ENCODE measurements at places on chromosomes 3 and 15.

DNA sequence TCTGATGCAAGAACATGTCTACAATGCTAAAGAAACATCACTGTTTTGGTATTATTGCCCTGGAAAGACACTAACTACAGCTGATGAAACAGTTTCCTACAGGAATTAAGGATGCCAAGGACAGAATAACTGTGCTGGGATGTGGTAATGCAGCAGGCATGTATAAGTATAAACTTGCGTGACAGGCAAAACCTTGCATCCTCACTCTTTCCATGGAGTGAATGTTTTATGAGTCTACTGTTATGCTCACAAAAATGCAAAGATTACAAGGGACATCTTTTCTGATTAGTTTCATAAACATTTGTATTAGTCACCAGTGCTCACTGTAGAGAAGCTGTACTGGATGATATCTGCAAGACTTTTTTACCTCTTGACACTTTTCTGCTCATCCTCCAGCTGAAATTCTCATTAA, 143.6 kb downstream of the NAALADL2 start:
- no peak for DNase-seq

GRCh38 chr3:189655617-189656016, 24.4 kb downstream of the TP63 start:
- DNase-seq, result no peak

- DNase-seq, result no peak
Observed at GRCh38 chr3:128808672-128809071, 70.7 kb upstream of the ACAD9 start.

DNA sequence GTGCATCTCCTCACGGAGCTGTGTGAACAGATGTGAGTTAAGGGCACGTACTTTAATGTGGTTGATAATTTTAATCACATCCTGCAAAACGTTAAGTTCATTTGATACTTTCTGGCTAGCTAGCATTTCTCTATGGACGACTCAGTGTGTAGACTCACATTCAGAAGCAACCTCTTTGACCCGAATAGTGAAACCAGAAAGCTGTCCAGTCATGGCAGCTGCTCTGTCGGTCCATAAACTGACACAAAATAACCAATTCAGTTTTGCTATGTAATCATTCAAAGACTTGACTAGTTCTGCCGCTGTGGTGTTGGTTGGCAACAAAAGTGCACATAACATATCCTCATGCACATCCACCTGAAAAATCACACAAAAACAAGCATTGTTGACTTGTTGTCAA, 3.7 kb upstream of the GFM1 start:
- no peak for DNase-seq

- DNase-seq, result no peak
Observed at GRCh38 chr3:64575211-64575844, 112.5 kb downstream of the ADAMTS9 start.

GRCh38 chr3:4799266-4800256, 179.7 kb upstream of the BHLHE40 start:
- no peak for DNase-seq

DNA sequence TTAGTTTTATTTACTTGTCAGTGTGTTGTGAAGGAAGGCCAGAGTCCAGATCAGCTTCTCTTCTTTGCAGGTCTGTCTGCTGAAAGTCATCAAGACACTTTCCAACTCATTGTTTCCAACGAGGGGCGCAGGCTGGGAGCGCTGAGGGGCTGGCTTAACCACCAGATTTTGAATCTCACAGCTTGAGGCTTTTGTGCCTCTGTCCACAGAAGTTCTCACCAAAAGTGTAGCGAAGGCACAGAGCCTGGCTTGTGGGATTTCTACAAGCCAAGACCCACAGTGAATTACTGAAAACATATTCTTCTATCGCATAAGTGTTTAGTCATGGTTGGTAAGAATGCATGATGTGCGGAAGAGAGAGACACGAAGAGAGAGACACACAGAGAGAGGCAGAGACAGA, 35.2 kb downstream of the BHLHE40 start:
- no peak for DNase-seq

DNA sequence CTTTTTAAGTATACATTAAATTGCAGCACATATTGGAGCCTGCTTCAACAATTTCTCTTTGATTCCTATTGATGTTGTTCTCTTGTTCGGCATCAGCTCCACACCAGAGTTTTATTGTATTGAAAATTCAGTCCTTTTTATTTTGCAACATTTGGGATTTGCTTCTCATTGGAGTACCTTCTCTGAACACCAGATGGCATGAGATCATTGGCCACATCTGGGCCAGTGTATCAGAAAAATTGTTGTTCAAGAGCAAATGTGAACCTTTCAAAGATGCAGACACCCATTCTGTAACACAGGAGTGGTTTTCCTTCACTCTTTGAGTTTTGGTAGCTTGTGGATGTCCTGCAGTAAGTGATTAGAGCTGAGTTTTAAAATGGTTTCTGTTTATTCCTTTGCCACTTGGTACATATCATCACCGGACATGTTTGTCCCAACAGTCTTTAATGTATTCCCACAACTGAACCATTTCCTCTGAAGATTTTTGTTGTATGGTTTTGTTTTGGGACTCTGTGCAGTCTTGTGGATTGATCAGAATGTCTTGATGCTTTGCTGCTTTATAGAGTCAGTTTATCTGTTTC, 96.1 kb downstream of the MCTP2 start:
- DNase-seq, result no peak

DNA sequence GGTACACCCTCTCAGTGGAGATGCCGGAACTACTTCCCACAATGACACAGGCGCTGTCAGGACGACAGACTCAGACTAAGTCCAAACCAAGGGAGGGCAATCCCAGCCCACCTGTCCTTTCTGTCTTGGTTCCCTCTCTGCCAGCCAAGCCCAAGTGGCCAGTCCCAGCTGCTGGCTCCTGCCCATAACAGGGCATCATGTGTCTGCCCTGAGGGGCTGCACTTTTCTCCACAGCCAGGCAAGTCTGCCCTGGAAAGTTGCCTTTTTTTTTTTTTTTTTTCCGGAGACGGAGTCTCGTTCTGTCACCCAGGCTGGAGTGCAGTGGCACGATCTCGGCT, 20.0 kb upstream of the BCL2A1 start:
- DNase-seq, result no peak

- DNase-seq, result peak; percentile 26
Observed at GRCh38 chr15:68553994-68554720, 24.6 kb upstream of the CORO2B start.

DNA sequence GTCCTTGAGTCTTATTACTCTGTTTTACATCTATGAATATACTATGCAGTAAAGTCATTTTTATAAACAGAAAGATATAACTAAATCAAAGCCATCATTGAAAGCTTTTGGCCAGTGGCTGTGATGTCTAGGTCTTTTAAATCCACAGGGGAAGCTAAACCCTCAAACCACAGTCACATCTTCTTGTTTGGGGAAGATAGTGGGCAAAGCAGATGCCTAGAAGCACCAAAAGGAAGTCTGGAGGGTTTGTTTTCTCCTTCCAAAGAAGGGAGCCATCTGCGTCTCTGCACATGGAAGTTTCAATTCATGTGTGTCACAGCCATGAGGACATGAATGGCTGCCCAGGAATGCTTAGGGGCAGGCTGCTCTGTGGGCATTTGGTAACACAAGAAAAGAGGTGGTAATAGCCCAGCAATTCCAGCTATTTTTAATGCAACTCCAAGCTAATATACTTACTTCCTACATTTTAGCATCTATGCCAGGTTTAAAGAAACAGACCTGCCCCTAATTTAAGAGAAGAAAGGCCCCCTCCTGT, 322.2 kb downstream of the SLC9A9 start:
- no peak for DNase-seq

DNA sequence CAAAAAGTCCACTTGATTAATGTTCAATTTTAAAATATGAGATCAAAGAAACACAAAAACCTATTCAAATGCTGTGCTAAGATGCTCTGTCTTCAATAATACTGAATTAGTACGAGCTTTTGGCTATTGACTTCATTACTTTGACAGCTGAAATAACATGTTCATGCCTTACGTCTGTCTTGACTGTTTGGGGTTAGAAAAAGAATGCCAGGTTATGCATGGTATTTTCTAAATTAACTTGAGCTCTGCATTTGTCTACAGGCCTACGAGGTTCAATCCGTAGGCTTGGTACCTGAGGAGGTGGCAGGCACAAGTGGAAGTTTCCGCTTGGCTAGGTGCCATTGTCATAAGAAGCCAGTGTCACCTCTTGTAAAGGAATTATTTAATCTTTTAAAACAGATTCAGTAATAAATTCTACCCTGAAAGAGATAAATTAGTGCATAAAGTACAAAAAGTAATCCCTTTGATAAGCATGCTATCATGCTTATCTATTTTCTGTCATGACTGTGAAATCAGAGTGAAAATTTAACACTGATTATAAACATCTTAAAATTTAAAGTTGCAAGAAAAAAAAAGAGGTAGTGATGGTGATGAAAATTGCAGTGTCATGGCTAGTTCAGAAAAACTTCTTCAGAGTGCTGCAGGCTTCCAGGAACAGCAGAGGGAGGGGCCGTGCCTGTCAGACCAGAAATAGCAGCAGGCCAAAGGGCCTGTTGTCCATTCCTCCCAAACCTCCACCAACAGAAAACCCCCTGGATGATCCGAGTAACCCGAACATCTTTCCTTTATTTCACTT, 115.7 kb downstream of the ARRDC4 start:
- no peak for DNase-seq

- DNase-seq, result no peak
Observed at GRCh38 chr3:40605960-40606359, 81.2 kb downstream of the ZNF621 start.

- no peak for DNase-seq
Observed at GRCh38 chr3:172905451-172905850, 154.9 kb downstream of the ECT2 start.

DNA sequence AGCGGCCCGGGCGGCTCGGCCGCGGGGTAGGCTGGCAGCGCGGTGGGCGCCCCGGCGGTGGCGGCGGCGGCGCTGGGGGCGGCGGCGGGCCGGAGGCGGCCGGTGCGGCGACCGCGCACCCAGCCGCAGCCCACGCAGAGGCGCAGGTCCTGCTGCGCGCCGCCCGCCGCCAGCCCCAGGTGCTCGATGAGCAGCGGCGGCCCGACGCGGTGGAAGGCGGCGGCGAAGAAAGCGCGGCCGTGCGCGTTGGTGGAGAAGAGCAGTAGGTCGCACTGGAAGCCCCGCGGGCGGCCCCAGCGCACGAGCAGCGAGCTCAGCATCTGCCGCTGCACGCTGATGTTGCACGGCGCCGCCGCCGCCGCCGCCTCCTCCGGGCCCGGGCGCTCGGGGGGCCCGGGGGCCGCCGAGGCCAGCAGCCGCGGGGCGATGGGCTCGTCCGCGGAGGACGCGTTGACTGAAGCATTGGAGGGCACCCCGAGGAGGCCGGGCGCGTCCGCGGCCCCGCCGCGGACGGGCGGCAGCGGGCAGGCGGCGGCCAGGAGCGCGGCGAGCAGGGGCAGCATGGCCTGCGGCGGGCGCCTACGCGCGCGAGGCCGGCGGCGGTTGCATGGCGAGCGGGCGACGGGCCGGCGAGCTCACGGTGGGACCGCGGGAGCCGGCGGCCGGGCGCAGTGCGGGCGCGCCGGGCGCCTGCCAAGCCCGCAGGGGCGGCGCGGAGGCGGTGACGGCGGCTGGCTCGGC, 452 bp downstream of the TMEM158 start:
- peak; percentile 16 for DNase-seq

- no peak for DNase-seq
Observed at GRCh38 chr3:10374311-10374710, 53.4 kb upstream of the SEC13 start.

- DNase-seq, result no peak
Observed at GRCh38 chr3:41705893-41706292, 256.0 kb downstream of the ULK4 start.

- no peak for DNase-seq
Observed at GRCh38 chr15:46408312-46408711, 773.5 kb downstream of the SQOR start.

- no peak for DNase-seq
Observed at GRCh38 chr15:97947465-97948260, 12.8 kb upstream of the ARRDC4 start.

DNA sequence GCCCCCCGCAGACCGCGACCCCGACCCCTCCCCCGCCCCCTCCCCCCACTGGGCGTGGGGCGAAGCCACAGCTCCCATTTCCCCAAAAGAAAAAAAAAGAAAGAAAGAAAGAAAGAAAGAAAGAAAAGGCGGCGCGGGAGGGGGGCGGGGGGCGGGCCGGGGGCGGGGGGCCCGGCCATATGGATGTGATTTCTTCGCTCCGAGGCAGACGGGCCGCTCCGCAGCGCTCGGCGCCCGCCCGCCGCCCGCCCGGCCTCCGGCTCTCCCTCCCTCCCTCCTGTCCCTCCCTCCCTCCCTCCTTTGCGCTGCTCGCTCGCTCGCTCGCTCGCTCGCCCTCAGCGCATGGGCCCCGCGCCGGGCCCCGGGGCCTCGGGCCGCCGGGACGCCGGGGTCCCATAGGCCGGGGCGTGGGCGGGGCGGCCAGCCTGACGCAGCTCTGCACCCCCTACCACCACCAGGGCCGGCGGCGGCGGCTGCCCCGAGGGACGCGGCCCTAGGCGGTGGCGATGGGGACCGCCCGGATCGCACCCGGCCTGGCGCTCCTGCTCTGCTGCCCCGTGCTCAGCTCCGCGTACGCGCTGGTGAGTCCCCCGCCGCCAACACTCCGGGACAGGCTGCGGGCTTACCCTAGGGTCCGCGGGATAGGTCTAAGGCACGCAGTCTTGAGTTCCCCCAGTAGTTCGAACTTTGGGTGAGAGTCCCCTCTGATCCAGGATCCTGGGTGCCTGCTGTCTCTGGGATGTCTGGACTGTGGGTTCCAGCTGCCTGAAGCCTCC, 5.7 kb downstream of the PTH1R start:
- no peak for DNase-seq

- no peak for DNase-seq
Observed at GRCh38 chr3:28637742-28638141, 289.1 kb upstream of the AZI2 start.

DNA sequence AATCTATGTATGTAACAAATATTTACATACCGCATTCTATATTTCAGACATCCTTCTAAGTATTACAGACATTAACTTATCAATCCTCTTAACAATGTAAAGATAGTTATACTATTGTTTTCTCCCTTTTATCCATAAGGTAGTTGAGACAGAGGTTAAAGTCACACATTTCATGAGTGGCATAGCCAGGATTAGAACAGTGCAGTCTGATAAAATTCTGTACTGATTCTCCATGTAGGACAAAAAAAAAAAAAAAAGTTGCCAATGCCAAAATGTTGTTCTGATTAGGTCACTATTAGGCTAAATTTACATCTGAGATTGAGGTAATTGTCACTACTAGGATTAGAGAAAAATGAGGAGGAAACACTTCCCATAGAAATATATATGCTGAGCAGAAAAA, 629.2 kb downstream of the OTOL1 start:
- DNase-seq, result no peak

GRCh38 chr15:92638709-92639365, 16.7 kb downstream of the FAM174B start:
- no peak for DNase-seq
